ENCODE measurements at places on chromosomes 16 and 17.

GRCh38 chr16:54068212-54068611 is 218.4 kb downstream of the IRX3 start:
- DNase-seq, result no peak

GRCh38 chr17:3573246-3574100 is 15.9 kb upstream of the TRPV3 start:
- DNase-seq, result no peak

DNA sequence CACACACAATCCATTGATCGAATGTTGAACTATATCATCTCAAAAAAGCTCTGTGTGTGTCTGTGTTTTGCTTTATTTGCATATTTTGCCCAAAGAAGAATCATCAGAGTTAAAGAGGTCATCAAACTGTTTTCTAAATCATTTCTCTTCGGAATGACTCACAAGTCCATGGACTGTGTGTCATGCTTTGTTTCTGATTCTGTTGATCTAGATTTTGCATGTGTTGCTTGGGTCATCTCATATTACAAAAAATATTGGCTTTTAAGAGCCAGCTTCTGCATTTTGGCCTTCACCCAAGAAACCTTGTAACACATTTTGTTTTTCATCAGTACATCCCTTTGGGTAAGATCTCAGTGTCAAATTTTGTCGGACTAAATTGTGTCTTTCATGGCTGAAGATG is 471.2 kb upstream of the HSBP1 start:
- no peak for DNase-seq

DNA sequence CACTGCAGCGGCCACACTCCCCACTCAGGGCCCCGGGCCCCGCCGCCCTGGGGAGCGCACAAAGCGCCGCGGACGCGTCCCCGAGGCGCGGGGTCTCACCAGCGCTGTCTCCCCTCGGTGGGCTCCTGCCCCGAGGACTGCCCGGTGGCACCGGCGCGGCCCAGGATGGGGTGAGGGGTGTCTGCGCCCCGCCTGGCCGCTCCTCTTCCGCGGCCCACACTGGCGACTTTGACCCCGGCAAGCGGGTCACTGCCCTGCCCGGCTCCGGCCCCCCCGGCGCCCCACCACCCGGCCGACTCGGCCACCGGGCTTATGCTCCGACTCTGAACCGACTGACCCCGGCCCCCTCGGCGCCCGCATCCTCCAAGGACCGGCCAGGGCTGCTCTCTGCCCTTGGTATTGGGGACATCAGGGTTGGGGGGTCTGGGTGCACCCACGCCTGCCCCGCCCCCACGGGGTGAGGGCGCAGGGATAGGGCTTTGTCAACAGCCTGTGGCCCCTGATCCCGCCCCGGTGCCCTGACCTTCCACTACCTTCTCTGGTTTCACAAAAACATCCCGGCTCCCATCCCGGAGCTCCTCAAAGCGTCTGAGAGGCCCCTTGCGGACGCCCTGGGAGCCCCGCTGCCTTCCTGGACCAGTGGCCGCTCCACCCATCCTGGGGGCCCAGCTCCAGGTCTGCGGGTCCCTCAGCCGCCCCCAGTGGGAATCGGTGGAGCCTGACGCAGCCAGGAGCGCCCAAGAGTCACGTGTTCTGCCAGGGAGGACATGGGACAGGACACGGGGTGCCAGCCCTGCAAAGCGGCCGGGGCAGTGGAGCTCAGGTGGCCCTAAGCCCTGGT is 829 bp downstream of the GCGR start:
- DNase-seq, result no peak

Measured in D721Med (cell line).